ENCODE measurements at places on chromosomes 13 and 19.
A peak's percentile ranks its signal among the peaks of the same experiment; 100 is the strongest.

- peak; percentile 27 for DNase-seq
Observed at GRCh38 chr13:31431722-31432137, 232.0 kb downstream of the B3GLCT start.

- no peak for DNase-seq
Observed at GRCh38 chr13:107238262-107238981, 670.5 kb upstream of the ARGLU1 start.

- DNase-seq: no peak
Observed at GRCh38 chr19:3669947-3670795, 30.1 kb downstream of the PIP5K1C start.

DNA sequence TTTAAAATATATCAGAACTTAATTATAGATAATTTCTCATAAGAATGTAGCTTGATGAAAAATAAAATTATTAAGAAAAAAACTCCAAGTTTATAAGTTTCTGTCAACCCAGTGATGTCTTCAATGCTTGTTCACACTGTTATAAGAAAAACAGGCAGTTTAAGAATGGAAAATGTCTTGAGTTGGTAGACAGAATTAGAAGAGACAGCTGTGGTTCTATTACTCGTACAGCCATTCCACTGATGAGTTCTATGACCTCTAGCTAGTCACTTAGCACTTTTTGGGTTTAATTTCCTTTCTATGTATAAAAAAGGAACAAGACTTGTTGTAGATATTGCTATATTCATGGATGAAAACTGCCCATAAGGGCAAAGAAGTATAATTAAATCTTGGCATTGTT is 1013.1 kb upstream of the ATXN8OS start:
- no peak for DNase-seq

DNA sequence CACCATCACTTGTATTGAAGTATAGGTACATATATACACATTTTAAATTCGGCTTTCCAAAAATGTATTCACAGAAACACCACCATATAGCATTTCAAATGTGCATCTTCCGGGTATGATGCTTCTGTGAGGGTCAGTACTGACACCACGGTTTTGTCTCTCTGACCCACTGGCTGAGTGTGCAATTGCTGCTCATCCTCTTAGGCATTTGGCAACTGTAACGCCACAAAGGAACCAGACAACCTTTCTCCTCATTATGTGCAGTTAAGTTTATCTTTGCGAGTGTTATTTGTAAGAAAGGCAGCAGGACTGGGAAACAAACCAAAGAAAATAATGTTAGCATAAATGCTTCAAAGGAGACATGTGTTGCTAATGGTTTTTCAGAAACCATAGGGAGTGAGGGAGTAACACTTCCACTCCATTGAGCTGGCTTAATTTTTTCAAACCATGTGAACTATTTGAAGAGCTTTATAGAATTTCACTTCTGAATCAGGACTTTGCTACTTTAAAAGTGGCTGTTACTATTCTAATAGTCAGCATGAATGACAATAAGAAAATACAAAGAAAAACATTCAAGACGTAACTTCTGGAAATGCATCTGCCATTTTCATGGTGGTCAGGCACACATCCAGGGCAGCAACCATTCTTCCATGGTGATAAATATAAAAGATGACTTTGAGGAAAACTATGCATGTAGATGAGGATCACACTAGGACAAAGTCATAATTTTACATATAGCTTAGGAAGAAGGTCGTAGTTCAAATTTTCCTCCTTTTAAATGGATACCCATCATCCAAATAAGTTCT is 423.3 kb downstream of the MZT1 start:
- DNase-seq: no peak

- no peak for DNase-seq
Observed at GRCh38 chr13:78596399-78596735, 7.0 kb downstream of the POU4F1 start.

DNA sequence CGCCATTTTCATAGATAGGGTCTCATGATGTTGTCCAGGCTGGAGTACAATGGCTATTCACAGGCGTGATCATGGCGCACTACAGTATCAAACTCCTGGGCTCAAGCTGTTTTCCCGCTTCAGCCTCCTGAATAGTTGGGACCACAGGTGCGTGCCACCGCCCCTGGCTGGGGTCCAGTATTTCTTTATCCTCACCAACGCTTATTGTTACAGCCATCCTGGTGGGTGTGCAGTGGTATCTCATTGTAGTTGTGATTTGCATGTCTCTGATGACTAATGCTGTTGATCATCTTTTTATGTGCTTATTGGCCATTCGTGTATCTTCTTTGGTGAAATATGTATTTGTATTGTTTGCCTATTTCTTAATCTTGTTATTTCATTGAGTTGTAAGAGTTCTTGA is 49.0 kb downstream of the SIPA1L3 start:
- DNase-seq: no peak

DNA sequence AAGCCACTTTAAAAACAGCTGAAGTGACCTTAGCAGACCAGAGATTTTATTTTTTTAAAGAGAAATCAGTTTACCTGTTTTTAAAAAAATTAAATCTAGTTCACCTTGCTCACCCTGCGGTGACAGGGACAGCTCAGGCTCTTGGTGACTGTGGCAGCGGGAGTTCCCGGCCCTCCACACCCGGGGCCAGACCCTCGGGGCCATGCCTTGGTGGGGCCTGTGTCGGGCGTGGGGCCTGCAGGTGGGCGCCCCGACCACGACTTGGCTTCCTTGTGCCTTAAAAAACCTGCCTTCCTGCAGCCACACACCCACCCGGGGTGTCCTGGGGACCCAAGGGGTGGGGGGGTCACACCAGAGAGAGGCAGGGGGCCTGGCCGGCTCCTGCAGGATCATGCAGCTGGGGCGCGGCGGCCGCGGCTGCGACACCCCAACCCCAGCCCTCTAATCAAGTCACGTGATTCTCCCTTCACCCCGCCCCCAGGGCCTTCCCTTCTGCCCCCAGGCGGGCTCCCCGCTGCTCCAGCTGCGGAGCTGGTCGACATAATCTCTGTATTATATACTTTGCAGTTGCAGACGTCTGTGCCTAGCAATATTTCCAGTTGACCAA is 10.8 kb downstream of the PLPPR3 start:
- DNase-seq: no peak

- DNase-seq: no peak
Observed at GRCh38 chr19:44694184-44694579, 4.8 kb upstream of the CEACAM16 start.

DNA sequence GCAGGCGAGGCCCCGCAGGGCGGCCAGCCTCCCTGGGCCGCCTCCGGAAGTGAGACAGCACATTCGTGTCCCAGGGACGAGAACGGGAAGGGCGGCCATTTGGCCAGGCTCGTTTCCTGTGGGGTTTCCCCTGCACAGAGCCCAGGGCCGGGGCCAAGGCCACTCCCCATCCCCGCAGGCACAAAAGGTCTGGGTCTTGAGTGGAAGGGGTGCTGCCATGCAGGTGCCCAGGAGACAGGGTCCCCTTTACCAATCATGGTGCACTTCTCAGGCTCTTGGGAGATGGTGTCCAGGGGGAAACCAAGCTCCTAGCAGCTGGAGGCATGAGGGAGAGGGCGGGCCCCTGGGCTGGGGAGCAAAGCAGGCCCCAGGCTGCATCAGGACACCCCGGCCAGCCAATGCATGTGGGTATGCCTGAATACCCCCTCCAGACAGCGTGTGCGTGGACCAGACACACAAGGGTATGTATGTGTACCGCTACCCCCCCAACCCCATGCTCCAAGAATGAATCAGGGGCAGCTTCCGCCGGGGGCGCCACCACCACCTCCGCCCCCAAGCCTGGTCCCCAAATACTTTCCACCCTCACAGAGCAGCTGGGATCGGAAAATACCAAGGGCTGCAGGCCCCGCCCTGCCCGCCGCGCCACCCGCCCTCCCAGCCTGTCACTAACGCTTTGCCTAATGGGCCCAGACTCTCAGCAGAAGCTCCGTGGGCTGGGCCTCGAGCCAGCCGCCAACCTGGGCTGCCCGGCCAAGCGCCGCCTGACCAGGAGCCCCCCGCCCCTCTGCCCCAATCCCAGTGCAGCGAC is 37.6 kb upstream of the NANOS3 start:
- DNase-seq: peak; percentile 85

DNA sequence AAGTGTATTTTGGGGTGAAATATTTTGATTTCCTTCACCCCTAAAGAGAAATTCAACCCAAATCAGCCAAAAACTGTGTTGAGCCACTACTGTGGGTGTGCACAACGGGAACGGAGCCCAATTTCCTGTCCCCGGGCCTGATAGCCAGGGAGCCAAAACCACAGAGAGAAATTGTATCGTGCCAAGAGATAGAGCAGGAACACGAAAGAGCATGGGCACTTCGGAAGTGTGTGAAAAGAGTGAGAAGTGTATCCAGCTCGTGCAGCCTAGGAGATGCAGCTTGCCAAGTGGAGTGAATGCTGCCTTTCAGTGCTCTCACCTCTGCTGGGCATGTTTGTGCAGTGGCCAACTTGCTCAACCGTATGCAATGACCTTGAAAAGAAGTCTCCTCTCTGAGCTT is 19.4 kb upstream of the PLEKHF1 start:
- DNase-seq: no peak
